ENCODE measurements at places on chromosomes 2 and 18.

- no peak overlapping the region for H3K4me3 ChIP-seq
- peaks cover 36% of the 10 kb centered on the region for H3K27me3 ChIP-seq
- no peak for DNase-seq
- H3K4me1 ChIP-seq, result no peaks in the 10 kb centered on the region
- no peak overlapping the region for H3K27ac ChIP-seq
Measured at GRCh38 chr2:176483901-176484568, 214.8 kb downstream of the MTX2 start.

- H3K27ac ChIP-seq, result no peak overlapping the region
- peaks cover 5% of the 10 kb centered on the region for H3K4me1 ChIP-seq
- H3K4me3 ChIP-seq, result no peak overlapping the region
- DNase-seq, result no peak
- H3K27me3 ChIP-seq, result peaks cover 9% of the 10 kb centered on the region
Measured at GRCh38 chr2:127592761-127593227, 53.2 kb upstream of the GPR17 start.

- H3K36me3 ChIP-seq, result no peaks in the 10 kb centered on the region
- no peak for DNase-seq
- H3K27me3 ChIP-seq, result peaks cover 25% of the 10 kb centered on the region
- H3K4me3 ChIP-seq, result no peak overlapping the region
Measured at GRCh38 chr2:46862514-46862913, 53.1 kb downstream of the MCFD2 start.

DNA sequence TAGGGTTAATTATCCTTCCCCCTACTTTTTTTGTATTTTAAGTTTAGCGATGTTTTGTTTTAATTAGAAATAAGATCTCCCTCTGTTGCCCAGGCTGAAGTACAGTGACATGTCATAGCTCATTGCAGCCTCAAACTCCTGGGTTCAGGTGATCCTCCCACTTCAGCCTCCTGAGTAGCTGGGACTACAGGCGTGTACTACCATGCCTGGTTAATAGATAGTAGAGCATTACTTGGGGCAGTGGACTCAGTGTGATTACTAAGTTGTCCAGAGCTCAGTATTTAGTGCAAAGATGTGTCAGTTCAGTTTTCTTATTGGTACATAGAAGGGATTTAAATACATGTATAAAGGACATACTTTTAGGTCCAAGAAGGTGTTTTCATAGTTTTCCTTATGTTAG, 9.5 kb upstream of the ADGRF3 start:
- H3K4me1 ChIP-seq, result peaks cover 45% of the 10 kb centered on the region
- no peak for DNase-seq
- H3K27ac ChIP-seq, result no peak overlapping the region
- no peak overlapping the region for H3K4me3 ChIP-seq
- peaks cover 34% of the 10 kb centered on the region for H3K36me3 ChIP-seq
- H3K27me3 ChIP-seq, result no peaks in the 10 kb centered on the region

DNA sequence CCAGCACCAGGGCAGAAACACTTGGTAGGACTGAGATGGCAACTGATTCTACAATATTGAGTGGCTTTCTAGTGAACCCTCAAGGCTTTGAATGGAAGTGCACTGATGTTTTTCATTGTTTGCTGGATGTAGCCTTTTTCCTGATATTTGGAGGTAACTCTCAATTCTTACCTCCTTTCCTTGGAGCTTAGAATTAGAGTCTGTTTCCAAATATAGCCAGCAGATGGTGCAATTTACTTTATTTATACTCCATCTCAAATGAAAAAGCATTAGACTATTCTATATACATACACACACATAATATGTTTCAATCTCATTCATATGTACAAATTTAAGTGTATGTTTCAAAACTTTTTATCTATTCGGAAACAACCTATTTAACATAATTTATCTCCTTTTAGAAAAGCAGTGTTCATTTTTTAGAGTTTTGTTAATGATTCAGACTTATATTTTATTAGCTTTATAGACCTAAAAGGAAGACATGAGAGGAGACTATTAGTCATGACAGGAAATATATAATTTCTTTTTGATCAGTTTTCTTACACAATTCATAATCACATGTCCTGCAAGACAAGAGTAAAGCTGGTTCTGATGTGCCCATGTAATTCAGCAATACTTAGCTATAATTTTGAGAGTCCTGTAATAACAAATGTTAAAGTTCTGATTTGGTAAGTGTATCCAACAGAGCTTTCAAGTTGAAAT, 124.8 kb downstream of the NUP35 start:
- no peak for DNase-seq
- peaks cover 3% of the 10 kb centered on the region for H3K27me3 ChIP-seq
- no peaks in the 10 kb centered on the region for H3K36me3 ChIP-seq
- H3K4me3 ChIP-seq, result no peak overlapping the region

DNA sequence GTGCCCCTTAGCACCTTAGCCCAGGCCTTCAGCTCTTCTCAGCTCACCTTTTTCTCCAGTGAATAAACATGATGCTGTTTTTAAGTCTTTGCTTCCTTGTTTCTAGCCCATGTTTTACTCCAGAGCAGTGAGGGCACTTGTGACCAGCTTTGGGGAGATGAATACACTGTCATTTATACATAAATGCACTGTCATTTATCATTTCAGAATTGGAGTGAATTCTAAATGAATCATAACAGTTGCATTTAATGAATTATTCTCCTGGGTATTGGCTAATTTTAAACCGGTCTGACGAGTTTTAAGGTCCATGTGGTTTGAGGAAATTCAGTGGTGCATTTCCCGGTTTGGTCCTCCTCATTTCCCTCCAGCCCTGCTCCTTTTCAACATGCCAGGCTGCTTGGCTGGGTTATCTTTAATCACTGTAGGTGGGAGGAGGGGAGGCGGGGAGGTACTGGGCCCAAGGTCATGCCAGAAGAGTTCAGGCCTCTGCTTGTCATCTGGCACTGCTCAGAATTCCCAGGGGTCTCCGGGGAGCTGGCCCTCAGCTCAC, 23.9 kb downstream of the PRKCE start:
- no peaks in the 10 kb centered on the region for H3K4me1 ChIP-seq
- H3K27me3 ChIP-seq, result no peaks in the 10 kb centered on the region
- DNase-seq, result no peak
- H3K27ac ChIP-seq, result no peak overlapping the region
- no peak overlapping the region for H3K4me3 ChIP-seq
- peaks cover 4% of the 10 kb centered on the region for H3K36me3 ChIP-seq

- H3K4me1 ChIP-seq, result no peaks in the 10 kb centered on the region
- H3K27me3 ChIP-seq, result no peaks in the 10 kb centered on the region
Measured at GRCh38 chr2:1438972-1439371, 25.7 kb downstream of the TPO start.

GRCh38 chr18:73891572-73892421, 255.8 kb downstream of the FBXO15 start:
- no peaks in the 10 kb centered on the region for H3K4me1 ChIP-seq
- H3K27ac ChIP-seq, result no peak overlapping the region
- no peaks in the 10 kb centered on the region for H3K27me3 ChIP-seq
- DNase-seq, result no peak
- H3K4me3 ChIP-seq, result no peak overlapping the region

DNA sequence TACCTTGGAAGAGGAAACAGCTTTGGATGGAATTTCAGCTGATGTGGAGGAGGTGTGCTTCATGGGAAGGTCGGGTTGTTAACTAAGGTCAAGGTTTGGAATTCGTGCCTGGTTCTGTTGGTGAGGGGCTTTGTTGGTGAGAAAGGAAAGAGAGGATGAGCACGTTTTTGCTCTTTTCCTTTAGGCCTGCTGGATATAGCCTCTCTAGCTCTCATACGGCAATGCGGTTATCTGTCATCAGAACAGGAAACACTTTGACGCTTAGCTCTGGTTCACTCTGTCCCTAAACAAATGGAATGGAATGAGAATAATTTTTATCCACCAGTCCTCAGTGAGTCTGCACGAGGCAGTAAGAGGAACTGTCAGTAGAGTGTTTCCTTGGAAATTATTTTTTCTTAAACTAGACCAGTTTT, 169.7 kb upstream of the NOSTRIN start:
- H3K36me3 ChIP-seq, result no peaks in the 10 kb centered on the region
- no peaks in the 10 kb centered on the region for H3K4me1 ChIP-seq
- DNase-seq, result no peak
